ENCODE measurements at places on chromosomes 1 and 21.

DNA sequence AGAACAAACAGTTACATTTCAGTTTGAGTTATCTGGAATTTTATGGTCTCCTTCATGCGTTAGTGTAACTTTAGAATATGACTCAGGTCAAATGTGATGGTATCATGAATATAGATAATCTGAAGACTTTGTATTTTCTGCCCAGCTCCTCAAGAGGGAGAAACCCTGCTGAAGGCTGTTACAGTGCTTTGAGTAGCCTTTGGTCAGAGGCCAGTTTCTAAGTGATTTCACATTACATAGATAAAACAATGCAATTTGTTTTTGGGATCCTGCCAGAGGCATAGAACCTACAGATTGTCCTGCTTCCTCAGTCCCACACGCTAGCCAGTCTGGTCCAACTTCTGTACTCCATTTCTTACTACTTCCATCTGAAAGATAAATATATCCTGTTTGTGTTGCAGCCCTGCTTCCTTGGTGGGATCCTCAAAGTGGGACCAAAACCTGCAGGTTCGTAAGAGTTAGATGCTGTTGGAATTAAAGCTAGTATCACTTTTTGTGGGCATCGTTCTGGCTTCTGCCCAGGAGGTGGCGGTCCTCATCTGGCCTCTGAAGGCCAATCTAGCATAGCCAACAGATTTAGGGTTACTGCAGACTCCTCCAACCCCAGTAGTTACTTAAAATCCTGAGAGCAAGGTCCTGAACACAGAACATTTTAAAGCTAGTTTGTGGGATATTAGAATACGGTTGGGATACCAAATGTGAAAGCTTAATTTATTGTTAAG is 645.8 kb upstream of the USP24 start:
- DNase-seq, result peak; percentile 17

- peak; percentile 73 for DNase-seq
Observed at GRCh38 chr1:179190861-179191260, 38.6 kb downstream of the ABL2 start.

DNA sequence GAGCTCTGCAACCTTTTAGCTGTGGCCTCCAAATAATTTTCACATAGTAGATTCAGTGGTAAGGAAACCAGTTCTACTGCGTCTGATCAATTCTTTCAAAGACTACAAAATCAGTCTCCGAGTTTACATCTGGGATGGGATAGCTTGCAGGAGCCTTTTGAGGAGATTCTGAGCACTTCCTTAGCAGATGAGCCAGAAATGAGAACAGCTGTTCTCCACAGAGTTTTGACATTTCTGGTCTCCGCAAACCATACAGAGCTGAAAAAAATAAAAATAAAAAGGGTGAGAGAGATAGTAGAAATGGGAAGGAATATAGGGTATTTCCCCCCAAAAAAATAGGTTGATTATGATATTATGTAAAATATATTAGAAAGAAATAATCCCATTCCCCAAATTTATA is 119.3 kb downstream of the LYPLAL1 start:
- no peak for DNase-seq

GRCh38 chr1:179142889-179143299 is 61.0 kb downstream of the TOR3A start:
- peak; percentile 96 for DNase-seq

GRCh38 chr1:243316366-243316989 is 60.6 kb downstream of the SDCCAG8 start:
- no peak for DNase-seq

DNA sequence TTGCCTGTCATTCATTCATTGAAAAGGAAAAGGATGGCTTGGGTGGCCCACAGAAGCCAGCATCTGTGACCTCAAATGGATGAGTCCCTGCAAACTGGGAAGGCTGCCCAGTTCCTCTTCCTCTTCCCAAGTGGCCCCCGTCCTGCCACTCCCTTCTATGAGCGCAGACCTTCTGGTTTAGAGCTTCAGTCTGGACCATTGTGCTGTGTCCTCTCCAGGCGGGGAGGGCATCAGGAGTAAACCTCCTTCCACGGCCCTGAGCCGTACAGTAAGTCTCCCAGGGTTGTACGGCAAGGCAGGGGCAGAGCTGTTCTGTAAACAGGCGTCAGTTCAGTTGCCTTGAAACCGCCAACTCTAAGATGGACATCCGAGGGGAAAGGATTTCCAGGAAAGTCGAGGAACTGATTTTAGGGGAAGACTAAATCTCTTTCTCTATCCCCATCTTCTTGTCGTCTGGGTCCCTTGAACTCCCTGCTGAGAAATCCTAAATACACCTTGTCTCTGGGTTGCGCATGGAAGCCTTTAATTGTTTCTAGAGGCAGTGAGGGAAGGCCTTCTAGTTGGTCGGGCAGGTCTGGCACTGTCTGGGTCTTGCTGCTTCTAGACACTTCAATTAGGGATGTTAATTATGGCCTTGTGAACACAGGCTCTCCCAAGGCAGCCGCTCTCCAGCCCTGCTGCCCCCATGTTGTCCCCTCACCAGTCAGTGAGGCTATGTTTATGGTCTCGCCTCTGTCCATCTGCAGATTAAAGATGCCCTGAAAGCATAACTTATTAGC is 22.1 kb downstream of the SOX13 start:
- no peak for DNase-seq

GRCh38 chr1:222370913-222371675 is 176.8 kb downstream of the HHIPL2 start:
- DNase-seq, result peak; percentile 82

- peak; percentile 49 for DNase-seq
Observed at GRCh38 chr1:201885531-201886075, 3.1 kb upstream of the SHISA4 start.

DNA sequence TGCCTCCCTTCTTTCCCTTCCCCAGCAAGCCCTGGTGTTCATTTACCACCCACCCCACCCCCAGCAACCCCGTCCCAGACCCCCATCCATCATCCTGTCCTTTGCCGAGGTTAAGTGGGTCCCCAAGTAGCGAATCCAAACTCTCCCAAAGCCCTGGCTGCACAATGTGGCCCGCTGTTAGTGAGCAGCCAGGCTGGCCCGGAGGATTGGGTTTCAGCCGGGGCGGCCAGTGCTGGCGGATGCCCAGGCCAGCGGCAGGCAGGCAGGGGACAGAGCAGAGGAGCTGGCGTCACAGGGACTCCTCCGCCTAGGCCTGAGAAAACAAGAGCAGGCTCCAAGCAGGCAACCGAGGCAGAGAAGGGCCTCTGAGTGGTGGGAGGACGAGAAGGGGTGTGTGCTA is 61.4 kb downstream of the EPHB2 start:
- DNase-seq, result no peak

DNA sequence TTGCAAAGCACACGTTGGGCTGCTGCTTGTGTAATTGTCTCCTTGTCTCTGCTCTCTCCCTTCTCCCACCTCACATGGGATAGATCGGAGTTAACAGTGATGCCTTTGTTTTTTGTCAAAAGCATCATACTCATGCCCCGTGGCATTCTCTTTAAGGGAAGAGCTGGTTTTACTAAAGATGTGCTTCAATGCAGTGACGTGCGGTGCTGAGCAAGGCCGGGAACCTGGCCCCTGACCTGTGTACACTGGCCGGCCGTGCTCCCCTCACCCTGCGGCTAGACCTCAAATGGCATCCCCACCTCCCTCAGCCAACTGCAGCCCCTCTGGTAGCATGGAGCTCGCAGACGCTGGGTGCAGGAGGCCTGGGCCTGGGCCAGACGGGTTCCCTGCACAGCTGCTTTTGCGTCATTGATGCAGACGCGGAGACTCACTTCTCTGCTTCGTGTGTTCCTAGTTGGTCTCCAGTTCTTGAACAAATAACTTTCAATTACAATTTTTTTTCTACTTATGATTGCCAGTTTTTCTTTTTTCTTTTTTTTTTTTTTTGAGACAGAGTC is 19.9 kb downstream of the AGPAT3 start:
- no peak for DNase-seq

DNA sequence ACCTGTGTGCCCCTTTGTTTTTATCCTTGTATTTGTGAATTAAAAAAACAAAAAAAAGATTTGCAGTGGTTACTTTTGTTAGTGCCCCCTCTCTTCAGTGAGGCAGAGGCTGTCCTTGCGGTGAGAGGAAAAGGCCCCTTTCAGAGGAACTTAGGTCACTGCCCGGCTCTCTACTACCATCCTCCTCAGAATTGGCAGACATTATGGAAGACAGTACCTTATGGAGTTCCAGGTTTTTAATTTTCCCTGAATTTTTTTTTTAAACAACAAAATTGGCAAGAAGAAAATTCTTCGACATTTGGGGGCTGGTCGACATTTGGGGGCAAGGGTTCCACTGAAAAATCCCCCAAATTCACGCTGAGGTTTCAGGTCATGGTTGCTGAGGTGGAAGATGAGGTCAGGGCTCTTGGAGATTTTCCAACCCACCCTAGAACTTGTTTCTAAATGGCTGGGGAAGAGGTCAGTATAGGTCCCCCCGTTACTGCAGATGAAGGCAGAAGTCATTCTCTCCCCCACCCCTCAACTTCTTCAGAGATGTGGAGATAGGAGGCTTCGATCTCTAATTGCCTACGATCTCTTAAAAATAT is 5.3 kb downstream of the RXFP4 start:
- DNase-seq, result no peak

DNA sequence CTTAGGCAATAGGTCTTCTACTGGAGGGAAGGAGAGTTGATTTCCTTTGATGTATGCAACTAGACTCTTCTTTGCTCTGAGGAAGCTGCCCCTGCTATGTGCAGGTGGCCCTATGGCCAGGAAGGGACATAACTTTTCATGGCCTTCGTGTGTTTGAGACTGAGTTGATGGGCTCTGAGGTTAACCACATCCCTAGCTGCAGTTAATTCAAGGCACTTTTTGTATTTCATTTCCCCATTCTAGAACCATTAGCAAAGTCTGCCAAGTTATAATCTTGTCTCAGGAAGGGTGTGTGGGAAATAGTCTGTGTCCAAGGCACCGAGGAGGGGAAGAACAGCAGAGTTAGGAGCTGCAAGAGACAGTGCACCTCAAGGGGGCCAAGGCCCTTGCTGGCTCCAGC is 2.5 kb downstream of the FCRL4 start:
- no peak for DNase-seq

Measured in cardiac fibroblast (primary cell).